ENCODE measurements at places on chromosomes 2 and 18. TPM values are rescaled to one million over a fixed set of nuclear protein-coding genes. Genes with fewer than 3 reads are reported as not detected.

RGPD3 gene
- total RNA-seq, result 0.09 TPM

GKN2 gene
- not detected for total RNA-seq

TUBA3E gene
- not detected for total RNA-seq

ASNSD1 gene
- total RNA-seq, result 19.3 TPM

SNTG2 gene
- not detected for total RNA-seq

SERPINB11 gene
- total RNA-seq, result 0.35 TPM

SLC8A1 gene
- 1.1 TPM for total RNA-seq

DCDC2C gene
- not detected for total RNA-seq

TSHZ1 gene
- 6.7 TPM for total RNA-seq

SPRED2 gene
- total RNA-seq, result 9.9 TPM

ADGRF3 gene
- not detected for total RNA-seq

LRRTM1 gene
- not detected for total RNA-seq

OBSL1 gene
- total RNA-seq, result 35.9 TPM

ATP6V1C2 gene
- 0.09 TPM for total RNA-seq

SERPINB12 gene
- 0.28 TPM for total RNA-seq

XDH gene
- 4.6 TPM for total RNA-seq

ZNF521 gene
- 0.21 TPM for total RNA-seq

UPP2 gene
- not detected for total RNA-seq
